ENCODE measurements at places on chromosomes 16 and 17.

GRCh38 chr17:16419929-16420271 is 4.5 kb downstream of the TRPV2 start:
- DNase-seq: no peak

GRCh38 chr17:59427425-59427921 is 96.0 kb downstream of the YPEL2 start:
- no peak for DNase-seq

- DNase-seq: no peak
Observed at GRCh38 chr16:65846210-65846602, 520.3 kb upstream of the CDH5 start.

DNA sequence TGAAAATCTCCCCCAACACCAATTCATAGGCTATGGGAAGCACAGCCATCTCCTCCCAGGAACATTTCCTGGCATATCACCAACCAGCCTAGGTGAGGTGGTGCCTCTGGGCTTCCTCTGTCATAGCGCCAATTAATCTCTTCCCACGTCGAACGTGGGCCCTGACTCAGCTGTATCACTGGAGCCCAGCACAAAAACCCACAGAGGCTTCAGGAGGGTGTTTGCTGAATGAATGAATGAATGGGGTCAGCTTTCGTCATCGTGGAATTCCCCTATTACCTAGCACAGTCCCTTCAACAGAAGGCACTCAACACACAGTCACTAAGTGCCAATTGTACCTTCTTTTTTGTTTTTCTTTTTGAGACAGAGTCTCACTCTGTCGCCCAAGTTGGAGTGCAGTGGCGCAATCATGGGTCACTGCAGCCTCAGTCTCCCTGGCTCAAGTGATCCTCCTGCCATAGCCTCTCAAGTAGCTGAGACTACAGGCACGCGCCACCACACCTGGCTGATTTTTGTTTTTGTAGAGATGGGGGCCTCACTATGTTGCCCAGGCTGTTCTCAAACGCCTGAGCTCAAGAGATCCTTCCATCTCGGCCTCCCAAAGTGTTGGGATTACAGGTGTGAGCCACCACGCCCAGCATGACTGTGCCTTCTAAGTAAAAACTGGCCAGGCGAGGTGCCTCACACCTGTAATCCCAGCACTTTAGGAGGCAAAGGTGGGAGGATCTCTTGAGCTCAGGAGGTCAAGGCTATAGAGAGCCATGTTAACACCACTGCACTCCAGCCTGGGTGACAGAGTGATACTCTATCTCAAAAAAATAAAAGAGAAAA is 4.1 kb downstream of the ZNF688 start:
- DNase-seq: no peak

DNA sequence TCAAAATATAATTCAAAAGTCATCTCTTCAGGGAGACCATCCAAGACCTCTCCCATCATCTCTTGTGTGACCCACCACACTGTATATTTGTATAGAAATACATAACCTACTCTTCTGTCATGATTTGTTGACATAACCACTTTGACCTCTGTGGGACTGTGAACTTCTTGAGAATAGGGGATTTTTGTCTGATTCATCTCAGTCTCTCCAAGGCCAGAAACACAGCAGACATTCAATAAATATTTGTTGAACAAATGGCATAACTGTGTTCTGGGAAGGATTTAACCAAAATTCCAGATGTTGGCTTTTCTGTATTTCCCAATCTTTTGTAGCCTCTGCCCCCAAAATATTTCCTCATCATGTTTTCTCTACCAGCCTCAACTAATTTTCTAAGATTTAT is 169.7 kb downstream of the CDH11 start:
- no peak for DNase-seq

- no peak for DNase-seq
Observed at GRCh38 chr17:15909481-15909991, 35.4 kb upstream of the ADORA2B start.

- DNase-seq: no peak
Observed at GRCh38 chr16:50208460-50208931, 55.4 kb downstream of the TENT4B start.

DNA sequence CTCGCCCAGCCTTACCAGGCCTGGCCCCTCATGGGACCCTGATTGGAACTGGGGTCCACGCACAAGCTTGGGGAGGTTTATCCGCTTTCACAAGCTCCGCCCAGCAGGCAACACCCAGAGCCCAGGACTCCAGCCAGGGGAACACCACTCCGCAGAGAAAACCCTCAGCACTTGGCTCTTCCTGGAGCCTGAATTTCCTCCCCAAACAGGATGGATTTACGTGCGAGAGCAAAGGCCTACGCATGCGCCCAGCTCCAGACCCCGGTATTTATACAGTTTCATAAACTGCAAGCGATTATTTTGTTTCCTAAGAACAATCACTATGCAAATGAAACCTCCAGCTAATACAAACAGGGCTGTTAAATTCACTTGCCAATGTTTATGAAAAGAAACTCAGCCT is 22.8 kb downstream of the ZNF423 start:
- no peak for DNase-seq

GRCh38 chr16:80746231-80746630 is 58.2 kb downstream of the CDYL2 start:
- peak; percentile 11 for DNase-seq

- DNase-seq: no peak
Observed at GRCh38 chr17:4354862-4355514, 11.5 kb downstream of the UBE2G1 start.

DNA sequence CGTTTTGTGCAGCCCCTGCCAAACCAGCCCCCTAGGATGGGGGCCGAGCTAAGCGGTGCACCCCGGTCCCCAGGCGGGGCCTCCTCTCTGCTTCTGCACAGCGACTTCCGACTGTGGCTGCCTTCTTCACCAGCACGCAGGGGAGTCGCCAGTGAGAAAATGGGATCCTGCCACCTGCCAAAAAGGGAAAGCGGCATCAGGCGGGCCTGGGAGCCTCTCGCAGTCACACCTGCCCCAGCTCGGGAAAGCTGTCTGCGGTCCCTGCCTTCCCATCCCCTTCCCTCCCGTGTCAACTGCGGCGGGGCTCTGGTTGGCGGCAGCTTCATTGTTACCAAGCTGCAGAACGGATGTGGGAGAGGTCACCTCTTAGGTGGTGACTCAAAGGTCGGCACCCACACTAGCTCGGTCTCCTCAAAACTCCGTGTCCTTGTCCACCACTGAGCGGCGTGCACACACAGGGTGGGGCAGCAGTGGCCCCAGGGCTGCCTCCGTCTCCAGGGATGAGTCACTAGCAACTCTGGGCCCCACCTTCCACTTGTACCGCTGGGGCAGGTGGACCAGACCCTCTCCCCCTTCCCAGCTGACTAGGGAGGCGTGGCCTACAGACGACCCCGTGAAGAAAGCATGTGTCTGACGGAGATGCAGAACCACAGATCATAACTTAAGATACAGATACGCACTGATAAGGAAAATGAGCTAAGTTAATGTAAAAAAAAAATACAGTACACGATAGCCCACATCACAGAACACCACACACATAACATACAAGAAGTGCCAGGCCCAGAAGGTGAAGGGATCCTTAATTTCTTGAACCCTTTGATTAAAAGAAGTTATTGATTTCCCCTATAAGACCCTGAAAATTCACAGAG is 1.5 kb upstream of the PCYT2 start:
- no peak for DNase-seq

DNA sequence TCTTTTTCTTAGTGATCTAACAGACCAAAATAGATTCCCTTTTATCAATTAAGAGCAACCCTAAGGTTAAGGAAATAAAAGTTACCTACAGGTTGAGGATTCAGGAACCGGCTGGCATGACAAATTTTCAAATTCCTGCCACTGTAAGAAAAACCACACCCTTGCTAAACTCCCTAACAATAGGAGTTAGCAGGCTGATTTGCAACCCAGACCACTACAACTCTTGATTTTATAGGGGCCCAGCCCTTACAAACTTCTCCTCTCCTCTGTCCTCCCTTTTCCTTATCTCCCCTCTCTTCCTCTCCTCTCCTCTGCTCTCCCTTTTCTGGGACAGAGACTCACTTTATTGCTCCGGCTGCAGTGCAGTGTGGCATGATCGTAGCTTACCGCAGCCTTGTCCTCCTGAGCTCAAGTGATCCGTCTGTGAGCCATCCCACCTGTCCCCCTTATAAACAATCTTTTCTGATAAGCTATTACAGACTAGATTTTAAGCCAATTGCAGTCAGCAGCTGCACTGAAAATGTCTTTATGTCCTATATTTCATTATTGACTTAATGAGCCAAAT is 418.9 kb downstream of the CDH8 start:
- no peak for DNase-seq

- DNase-seq: no peak
Observed at GRCh38 chr17:8793649-8794048, 5.5 kb downstream of the MFSD6L start.

GRCh38 chr17:76726776-76727718 is at the start of gene METTL23:
METTL23 (plus strand) TSS chr17:76726839; CDS start chr17:76729711, 2,872 bp downstream.
- no peak for DNase-seq

- no peak for DNase-seq
Observed at GRCh38 chr16:188674-189073, 8.4 kb downstream of the HBQ1 start.

- DNase-seq: no peak
Observed at GRCh38 chr17:42305543-42306384, 17.5 kb downstream of the STAT5A start.

DNA sequence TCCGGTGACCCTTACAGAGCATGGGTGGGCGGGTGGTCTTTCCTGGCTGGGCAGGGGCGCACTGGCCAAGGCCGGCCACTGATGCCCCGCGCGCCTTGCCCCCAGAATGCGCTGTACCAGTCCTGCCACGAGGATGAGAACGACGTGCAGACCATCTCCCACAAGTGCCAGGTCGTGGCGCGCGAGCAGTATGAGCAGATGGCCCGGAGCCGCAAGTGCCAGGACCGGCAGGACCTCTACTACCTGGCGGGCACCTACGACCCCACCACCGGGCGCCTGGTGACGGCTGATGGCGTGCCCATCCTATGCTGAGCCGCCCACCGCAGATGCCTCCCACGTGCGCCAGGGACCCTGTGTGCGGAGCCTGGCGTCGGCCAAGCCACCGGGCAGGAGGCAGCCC is 49.1 kb downstream of the ACTG1 start:
- no peak for DNase-seq

DNA sequence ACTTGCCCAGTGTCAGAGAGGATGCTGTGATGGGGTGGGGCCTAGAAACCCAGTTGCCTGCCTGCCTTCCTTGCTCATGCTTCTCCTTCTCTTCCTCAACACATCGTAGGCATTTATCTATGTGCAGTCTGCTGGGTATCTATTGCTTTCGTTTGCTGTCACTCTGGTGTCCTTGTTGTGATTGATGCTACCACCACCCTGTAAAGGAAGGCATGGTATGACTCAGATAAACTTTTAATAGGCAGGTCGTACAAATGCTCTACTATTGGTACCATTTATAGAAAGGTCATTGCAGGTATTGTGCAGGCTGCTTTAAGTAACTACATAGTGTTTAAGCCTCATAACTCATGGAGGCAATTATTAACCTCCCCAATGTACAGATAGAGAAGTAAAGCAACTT is 368.9 kb downstream of the UTP18 start:
- no peak for DNase-seq

GRCh38 chr16:54576785-54577184 is 290.2 kb upstream of the IRX3 start:
- no peak for DNase-seq

- DNase-seq: no peak
Observed at GRCh38 chr17:48037036-48037837, at the start of gene COPZ2. COPZ2 (minus strand) TSS chr17:48037797; CDS start chr17:48037777, 20 bp downstream.

GRCh38 chr17:75689441-75689873 is 22.3 kb downstream of the SAP30BP start:
- peak; percentile 85 for DNase-seq

DNA sequence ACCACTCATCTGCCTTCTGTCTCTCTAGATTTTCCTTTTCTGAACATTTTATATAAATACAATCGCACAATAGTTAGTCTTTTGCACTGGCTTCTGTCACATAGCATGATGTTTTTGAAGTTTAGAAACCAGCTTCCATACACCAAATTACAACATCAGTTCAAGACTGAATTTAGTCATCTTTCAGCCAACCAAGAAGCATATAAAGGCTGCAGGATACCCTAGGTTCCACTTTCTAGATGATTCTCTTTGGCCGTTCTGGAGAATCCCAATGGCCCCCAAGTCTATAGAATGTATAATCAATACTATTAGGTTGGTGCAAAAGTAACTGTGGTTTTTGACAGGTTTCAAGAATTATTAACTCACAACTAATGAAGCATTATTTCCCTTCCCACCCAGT is 19.4 kb downstream of the SCPEP1 start:
- no peak for DNase-seq

DNA sequence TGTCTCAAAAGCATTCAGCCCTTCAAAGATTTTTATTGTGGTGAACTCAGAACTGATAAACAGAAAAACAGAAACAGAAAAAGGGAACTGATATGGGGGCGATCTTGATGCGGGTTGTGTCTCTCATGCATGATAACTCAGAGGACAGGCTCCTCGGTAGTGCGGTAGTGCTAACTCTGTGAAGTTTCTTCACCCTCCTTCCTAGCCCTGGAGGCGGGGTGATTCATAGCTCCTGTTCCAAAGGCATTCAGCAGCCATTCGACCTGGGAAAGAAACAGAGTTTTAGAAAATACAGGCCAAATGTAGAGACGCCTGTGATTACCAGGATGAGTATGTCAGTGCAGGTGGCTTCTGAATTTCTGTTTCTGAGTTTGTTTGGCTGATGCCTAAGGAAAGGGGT is 5.5 kb upstream of the MAF start:
- DNase-seq: peak; percentile 84

GRCh38 chr16:85479972-85480726 is 133.0 kb upstream of the GSE1 start:
- no peak for DNase-seq

DNA sequence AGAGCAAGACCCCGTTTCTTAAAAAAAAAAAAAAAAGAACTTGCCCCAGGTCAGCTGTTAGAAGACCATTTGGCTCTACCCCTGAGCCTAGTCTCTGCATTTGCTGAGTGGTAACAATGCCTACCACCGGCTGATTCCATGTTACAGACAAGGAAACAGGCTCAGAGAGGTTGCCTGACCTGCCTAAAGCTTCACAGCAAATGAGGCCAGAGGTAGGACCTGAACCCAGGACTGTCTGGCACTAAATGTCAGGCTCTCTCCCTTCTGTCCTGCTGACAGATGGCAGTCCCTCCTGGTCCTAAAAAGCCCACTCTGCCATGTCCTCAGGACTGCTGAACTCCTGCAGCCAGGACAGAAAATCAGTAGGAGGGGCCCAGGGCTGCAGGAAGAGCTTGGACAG is 5.8 kb downstream of the STX1B start:
- DNase-seq: no peak

DNA sequence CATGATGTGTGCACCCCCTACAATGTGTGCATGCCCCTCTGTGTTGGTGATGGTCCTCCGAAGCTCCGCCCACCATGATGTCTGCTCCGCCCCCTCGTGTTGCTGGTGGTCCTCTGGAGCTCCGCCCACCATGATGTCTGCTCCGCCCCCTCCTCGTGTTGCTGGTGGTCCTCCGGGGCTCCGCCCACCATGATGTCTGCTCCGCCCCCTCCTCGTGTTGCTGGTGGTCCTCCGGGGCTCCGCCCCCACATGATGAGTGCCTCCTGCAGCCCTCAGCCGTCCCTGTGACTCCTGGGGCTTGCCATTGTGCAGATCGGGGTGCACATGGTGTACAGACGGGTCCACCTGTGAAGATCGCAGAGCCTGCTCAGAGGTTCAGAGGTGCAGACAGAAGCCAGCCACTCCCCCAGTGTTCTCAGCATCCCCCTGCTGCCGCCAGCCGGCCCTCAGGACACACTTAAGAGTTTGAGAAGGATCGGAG is 129.1 kb upstream of the CHMP6 start:
- DNase-seq: no peak
